ENCODE measurements at places on chromosomes 3 and 15.

DNA sequence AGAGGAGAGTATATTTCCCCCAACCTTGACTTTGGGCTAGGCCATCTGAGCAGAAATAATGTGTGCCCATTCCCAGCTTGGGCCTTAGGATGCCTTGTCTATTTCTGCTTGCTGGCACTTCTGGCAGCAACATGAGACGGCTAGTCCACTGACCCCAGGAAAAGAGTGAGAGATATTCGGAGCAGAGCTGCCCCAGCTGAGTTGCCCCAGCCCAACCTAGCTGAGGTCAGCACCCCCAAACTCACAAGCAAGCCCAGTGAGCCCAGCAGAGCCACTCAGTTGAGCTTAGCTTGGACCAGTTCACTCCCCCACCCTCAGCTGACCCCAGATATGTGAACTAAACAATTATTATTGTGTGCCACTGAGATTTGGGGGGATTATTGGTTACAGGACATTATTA, 20.2 kb downstream of the ITGA11 start:
- no peak for DNase-seq

DNA sequence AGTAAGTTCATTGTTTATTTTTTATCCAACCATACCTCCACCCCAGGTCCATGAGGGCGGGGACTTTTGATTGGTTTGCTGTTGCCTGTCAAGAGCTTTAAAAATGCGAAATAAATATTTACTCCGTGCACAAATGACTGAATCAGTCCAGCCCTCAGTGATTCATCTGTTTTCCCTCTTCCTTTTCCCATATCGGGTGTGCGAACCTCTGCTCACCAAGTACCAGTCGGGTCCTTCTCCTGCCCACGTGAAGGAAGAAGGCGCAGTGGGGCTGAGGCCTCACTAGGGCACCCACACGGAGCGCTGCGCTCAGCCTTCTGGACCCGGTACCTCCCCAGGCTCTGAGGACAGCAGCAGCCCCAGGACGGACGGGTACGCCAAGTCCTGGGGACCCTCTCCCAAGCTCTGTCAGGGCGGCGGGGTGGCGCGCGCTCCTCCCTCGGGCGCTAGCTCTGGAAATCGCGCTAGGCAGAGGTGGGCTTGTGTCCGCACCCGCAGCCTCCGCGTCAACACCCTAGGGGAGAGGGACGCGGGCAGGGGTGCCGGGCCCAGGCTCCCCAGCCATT, 70.5 kb upstream of the EPHB3 start:
- DNase-seq, result no peak

DNA sequence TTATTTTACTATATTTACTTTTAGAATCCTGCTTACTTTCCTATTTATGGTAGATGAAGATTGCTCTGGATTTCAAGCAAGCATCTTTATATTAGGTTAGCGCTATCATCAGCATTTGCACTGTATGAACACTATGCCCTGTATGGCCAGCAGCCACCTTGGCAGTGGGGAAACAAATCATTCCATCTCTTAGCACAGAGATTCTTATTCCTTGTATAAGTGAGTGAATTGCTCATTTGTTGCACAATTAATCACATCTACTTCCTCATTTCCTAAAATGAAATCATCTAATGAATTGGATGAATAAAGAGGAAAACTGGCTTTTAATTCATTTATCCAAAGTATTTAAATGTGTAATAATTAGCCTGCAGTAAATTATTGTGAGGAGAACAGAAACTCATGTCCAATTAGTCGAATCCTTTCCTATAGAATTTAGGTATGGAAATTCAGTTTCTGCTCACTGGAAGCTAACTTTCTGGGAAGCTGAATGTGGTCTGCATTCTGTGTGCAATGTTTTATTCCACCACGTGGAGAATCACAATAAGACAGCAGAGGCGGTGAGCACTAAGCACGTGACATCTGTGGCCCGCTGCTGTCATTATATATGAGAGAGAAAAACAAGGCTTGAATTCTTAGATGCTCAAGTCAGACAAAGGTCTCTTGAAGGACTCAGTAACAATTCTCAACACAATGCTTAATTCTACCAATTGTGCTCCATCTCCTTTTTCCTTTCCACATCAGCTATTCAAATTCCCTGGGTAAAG, 93.4 kb downstream of the PEX5L start:
- no peak for DNase-seq

- DNase-seq, result no peak
Observed at GRCh38 chr3:65665915-65666314, 372.8 kb downstream of the MAGI1 start.

DNA sequence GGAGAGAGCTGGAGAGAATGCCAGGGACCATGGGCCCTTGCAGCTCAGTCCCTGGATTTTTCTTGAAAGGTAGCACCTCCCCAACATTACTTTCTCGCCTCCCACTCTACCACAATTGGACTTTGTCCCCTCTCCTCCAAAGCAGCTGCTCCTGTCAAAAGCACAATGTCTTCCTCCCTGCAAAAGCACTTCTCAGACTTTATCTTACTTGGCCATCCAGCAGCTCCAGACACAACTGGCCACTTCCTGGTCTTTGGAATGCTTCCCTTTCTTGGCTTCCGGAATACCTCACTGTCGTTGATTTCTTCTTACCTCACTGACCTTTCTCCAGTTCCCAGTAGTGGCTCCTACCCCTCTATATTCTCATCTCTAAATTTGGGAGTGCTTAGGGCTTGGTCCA, 134.6 kb upstream of the PROK2 start:
- DNase-seq, result no peak

DNA sequence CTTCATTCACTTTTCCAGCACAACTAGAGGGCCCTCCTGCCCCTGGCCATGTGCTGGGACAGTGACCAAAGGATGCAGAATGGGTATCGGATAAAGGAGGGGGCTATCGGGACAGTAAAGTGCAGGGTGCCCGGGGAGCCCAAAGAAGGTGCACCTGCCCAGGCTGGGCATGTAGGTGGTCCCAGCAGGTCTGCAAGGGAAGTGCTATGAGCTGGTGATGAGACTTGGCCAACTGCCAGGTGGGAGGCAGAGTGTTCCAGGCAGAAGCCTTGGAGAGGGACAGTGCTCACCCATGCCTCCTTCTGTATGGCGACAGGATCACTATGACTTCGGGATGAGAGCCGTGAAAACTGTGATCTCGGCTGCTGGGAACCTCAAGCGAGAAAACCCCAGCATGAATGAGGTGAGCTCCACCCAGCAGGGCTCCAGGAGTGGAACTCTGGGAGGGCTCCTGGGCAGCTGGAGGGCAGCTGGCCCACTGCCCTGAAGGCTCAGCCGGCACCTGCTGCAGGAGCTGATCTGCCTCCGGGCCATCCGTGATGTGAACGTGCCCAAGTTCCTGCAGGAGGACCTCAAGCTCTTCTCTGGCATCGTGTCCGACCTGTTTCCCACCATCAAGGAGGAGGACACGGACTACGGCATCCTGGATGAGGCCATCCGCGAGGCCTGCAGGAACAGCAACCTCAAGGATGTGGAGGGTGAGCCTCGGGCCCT, 48.4 kb downstream of the DNAH1 start:
- DNase-seq, result no peak

GRCh38 chr3:105614288-105615030, 247.8 kb downstream of the ALCAM start:
- DNase-seq, result no peak

GRCh38 chr15:75091814-75092213, 68.4 kb downstream of the PPCDC start:
- DNase-seq, result no peak

GRCh38 chr3:130048726-130049125, 32.9 kb upstream of the ALG1L2 start:
- DNase-seq, result no peak

DNA sequence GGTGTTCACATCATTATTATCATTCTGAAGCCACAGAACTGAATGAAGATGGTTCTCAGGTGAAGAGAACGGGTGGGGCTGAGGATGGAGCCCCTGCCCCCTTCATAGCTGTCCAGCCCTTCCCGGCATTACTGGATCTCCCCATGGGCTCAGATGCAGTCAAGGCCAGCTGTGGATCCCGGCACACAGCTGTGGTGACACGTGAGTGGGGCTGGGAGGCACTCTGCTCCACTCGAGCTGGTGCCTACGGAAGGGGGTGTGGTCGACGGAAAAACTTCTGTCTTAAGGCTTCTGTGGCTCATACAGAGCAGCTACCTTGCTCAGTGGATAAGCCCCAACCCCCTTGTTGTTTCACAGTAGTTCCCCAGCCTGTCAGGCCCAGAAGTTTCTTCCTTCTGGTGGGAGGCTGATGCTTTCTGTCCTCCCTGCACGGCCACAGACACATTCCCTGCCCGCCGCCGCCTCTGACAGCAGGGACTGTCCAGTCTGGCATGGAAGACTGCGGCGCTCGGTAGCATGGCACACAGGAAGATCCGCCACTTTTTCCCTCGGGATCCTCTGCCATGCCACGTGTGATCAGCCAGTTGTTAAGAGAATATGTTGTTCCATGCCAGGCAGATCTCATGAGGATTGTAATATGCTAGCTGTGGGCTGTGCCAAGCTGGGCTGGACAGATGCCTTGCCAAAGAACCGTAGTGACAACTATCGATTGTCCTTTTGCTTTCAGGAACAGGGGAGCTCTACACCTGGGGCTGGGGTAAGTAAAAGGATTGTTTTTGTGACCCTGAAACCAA, 5.8 kb downstream of the RCCD1 start:
- DNase-seq, result no peak

DNA sequence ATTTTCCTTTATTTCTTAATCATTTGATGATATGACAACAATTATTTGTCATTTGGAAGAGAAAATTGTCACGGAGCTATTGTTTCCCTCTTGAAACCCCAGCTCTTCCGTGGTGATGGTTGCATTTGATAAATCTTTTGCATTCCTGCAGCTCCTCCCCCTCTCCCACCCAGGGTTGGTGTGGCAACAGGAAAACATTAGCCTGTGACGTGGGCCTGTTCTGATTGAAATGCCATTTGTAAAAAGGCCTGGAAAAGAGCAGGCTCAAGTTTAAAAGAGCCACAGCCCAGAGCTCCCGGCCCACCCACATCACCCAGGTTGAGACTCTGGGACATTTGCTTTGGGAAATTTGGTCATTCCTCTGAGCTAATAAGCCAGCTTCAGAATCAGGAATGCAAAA, 282.5 kb downstream of the RPLP1 start:
- no peak for DNase-seq

- no peak for DNase-seq
Observed at GRCh38 chr15:83695246-83695645, 41.3 kb downstream of the ADAMTSL3 start.

- DNase-seq, result no peak
Observed at GRCh38 chr3:100099621-100100020, 14.7 kb downstream of the FILIP1L start.

DNA sequence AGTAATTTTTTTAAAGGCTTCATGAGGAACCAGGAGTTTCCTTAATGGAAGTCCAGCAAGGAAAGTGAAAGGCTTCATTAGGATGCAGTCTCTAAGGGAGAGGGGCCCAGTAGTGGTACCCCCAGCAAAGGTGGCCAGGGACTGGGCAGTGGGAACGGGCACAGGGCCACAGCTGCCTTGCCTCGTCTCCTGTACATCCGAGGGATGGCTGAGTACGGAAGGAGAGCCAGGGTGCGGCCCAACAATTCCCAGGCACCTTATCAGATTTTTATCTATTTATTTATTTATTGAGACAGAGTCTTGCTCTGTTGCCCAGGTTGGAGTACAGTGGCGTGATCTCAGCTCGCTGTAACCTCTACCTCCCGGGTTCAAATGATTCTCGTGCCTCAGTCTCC, 14.5 kb downstream of the SEMA3G start:
- DNase-seq, result no peak

DNA sequence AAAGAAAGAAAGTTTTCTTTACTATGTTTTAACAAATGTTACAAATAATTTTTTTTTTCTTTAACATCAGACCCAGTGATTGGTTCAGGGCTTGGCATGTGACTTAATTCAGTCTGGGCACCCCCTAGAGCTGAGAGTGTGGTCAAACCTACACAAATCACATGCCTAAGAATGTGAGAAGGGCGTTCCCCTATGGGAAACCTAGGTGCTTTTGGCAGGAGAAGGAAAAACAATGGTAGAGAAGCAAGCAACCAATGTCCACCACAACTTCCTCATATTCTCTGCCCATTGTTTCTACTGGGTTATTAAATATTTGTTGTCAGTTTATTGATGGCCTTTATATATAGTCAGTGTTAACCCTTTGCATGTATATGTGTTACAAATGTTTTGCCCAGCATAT, 21.4 kb upstream of the PIAS1 start:
- no peak for DNase-seq

DNA sequence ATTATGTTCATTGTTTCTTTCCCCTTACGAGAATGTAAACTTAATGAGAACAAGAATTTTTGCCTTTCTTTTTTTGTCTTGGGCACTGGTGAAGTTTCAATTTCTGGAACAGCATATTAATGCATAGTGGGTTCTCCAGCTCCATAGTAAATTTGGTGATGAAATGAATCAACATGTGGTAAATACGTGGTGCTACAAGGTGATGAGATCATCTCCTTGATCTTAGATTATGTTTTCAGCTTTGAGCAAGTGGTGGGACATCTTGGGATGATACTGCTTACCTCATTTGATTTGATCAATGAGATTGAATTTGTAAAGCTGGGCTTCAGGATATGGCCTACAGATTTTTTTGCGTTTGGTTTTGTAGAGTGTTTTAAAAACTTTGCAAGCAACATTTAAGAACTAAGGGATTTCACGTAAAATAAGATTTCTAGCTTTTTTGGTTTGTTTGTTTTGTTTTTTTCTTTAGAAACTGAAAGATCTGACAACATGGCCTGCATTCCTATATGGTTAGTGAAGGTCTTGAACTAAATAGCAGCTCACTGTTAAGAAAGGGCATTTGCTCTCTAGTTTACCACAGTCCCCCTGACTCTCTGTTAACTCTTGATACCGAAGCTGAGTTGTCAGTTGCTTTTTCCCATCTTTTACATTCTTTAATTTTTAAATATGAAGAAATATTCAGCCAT, 45.6 kb downstream of the FNDC3B start:
- no peak for DNase-seq

DNA sequence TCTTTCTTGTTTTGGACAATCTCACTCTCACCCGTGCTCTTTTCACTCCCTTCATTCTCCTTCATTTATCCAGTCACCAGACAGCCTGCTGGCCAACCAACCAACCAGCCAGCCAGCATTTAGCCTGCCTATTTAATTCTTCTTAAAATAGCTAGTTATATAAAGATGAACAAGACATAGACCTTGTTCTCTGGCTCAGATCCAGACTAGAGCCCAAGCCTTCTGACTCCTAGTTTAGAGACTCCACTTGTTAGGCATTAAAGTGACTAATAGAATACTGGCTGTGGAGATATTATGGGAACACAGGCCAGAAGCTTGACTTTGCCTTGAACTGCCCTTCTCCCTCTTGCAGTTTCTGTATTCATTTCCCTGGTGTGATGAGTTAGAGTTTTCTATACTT, 215.3 kb upstream of the THRB start:
- DNase-seq, result no peak

- DNase-seq, result no peak
Observed at GRCh38 chr15:82843566-82843965, 34.1 kb downstream of the WHAMM start.

- DNase-seq, result no peak
Observed at GRCh38 chr3:42705058-42705767, 2.6 kb upstream of the HHATL start.
